ENCODE measurements at places on chromosomes 13 and 19. TPM values are rescaled to one million over a fixed set of nuclear protein-coding genes. Genes with fewer than 3 reads are reported as not detected.

Gene KLC3
- 0.72 TPM for total RNA-seq

Gene FBL
- 69.0 TPM for total RNA-seq

Gene CARS2
- 161 TPM for total RNA-seq

- no peak for DNase-seq
These were observed 15.6 kb upstream of the NBEA start for GRCh38 chr13:34926508-34926907.

- DNase-seq = peak; percentile 5
These were observed 3.5 kb downstream of the PODNL1 start for GRCh38 chr19:13934785-13935109.

DNA sequence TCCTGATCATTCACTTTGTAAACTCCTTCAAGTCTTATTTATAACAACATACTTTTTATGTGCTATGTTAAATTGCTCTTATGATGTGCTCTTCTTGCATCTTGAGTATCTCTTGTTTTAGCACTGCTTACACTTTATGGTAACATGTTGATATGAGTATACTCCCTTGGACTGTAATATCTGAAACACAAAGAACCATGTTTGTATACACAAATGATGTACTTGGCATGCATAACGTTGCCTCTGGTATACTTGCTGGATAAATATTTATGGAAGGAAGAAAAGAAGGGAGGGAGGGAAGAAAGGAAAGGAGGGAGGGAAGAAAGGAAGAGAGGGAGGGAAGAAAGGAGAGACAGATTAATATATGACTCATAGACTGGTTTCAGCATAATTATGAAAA lies 333.2 kb downstream of the PCDH9 start:
- no peak for DNase-seq

DNA sequence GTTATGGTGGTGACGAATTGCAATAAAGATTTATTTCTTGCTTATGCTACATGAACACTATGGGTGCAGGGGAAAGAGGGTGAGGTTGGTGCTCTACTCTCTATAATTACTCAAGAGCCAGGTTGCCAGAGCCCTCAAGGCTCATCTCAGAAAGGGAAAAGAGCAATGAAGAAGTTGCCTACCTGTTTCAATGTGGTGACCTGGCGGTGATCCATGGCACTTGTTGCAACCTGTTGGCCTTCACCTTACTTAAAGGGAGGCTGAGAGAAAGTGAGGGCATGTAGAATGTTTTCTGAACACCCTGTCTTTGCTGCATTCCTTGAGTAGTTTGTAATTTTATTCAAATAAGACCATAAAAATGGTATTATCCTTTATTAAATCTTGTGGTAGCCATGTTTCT lies 394.4 kb downstream of the GPC6 start:
- no peak for DNase-seq

GRCh38 chr19:23437901-23438300 lies 42.6 kb upstream of the ZNF91 start:
- no peak for DNase-seq

DNA sequence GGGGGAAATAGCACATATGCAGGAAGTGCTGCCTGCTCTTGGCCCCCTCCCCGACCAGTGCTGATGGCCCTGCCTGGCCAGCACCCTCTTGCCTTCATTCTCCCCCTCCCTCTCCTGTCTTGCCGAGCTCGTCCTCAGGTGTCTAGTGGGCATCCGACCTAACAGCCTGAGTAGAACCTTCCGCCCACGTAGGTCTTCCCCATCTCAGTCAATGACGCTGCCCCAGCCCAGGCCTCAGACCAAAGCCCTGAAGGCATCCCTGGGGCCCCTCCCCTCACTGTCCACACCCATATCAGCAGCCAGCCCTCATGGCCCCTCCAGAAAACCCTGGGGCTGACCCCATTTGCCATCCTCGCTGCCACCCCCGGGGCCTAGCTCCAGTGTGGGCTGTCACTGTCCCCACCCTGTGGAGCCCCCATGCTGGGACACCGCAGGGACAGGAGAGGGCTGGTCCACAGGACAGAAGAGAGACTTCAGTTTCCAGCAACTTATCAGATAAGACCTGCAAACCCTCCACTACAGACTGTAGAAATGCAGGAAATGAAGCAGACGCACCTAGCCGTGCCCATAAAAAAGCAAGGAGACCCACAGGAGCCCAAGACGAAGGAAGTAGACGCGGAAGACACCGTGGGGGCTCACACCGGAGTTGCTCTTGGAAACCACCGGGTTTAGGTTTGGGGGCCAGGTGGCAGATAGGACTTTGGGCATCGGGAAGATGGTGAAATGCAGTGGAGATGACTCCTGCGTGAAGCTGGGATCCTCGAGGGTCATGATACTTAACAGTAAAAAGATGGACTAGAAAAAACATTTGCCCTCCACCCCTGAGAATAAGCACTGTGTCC lies 38.3 kb downstream of the AP1M1 start:
- peak; percentile 68 for DNase-seq

DNA sequence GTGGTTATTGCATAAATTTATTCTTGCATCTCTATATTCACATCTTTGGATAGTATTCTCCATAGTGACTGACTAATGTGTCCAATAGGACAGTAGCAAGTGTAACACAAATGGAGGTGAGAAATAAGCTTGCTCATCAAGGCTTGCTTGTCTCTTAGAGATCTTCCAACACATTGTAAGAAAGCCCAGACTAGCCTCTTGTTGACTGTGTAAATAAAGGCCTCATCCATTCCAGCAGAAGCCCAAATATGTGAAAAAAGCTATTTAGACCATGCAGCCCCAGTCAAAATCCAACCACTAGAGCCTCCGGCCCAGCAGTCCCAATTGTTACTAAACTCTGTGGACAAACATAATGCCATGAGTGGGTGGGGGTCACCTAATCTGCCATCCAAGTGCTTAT lies 2.7 kb upstream of the ZNF615 start:
- DNase-seq = no peak

GRCh38 chr19:39802958-39803357 lies 24.3 kb downstream of the LEUTX start:
- DNase-seq = no peak

DNA sequence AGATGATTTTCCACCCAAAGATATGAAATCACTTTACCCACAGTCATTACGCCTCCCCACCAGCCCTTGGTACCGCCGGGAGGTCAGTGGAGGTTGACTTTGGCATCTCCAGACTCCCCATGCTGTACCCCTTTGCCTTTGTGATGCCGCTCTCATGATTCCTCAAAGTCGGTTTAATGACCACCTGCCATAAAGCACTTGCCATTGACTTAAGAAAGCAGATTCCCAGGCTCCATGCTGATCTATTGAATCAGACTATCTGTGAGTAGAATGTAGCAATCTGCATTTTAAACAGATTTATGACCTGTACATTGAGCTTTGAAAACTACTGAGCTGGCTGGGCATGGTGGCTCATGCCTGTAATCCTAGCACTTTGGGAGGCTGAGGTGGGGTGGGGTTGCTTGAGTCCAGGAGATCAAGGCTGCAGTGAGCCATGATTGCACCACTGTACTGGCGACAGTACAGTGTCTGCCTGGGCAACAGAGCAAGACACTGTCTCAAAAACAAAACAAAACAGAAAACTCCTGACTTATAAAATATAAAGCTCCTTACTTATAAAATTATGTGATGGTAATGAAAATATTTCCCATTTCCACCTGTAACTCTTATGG lies 235.2 kb downstream of the KLF5 start:
- no peak for DNase-seq

DNA sequence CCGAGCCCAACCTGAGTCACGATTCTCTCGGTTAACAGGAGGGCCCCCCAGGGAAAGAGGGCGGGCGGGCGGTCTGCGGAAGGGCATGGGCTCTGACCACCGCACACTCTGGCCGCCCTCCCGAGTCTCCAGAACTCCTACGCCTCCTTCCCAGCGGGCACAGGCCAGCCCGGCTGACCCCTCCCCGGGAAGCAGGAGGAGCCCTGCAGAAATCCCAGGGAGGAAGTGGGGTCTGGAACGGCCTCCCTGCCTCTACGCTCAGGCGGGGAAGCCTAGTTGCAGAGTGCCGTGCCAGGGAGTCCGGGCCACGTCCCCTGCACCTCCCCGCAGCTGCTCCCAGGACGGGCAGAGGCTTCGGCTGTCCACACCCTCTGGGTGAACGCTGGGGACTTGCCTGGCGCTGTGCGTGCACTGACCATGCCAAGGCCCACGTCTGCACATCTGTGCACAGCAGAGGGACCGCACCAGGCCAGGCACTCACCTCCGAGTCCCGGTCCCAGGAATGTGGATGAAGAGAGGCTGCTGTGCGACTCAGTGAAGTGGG lies 20.8 kb downstream of the TCF3 start:
- no peak for DNase-seq

- DNase-seq = peak; percentile 34
These were observed 3.4 kb downstream of the DMWD start for GRCh38 chr19:45789035-45789786.

GRCh38 chr19:12723641-12724426 lies at the start of gene TNPO2:
TNPO2 (minus strand) TSS chr19:12723932; CDS start chr19:12720977, 2,955 bp downstream.
- peak; percentile 91 for DNase-seq

- no peak for DNase-seq
These were observed 49.9 kb downstream of the KCTD12 start for GRCh38 chr13:76836311-76836710.

DNA sequence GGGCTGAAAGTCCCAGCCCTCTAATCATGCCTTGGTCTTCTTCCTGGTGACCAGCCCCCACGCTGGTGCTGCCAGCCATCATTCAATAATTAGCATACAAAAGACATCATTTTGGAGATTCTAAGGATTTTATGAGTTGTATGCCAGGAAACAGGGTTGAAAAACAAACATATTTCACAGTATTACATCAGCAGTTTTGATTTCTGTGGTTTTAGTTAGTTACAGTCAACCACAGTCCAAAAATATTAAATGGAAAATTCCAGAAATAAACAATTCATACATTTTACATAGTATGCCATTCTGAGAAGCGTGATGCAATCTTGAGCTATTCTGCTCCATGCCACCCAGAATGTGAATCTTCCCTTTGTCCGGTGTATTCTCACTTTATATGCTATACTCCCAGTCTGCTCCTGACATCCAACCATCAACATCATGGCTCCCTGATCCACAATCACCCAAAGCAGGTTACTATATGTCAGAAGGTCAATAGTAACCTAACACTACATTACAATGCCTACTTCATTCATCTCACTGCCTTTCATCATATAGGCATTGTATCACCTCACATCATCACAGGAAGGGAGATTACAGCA lies 49.2 kb downstream of the STOML3 start:
- no peak for DNase-seq
